Activated CD8-positive, alpha-beta memory T cell treated with anti-CD3 and anti-CD28 coated beads for 4 hours (primary cell): ENCODE measurements at places on chromosomes 6 and 20.

GRCh38 chr20:47757145-47758035 lies 27.9 kb downstream of the SULF2 start:
- DNase-seq, result no peak

DNA sequence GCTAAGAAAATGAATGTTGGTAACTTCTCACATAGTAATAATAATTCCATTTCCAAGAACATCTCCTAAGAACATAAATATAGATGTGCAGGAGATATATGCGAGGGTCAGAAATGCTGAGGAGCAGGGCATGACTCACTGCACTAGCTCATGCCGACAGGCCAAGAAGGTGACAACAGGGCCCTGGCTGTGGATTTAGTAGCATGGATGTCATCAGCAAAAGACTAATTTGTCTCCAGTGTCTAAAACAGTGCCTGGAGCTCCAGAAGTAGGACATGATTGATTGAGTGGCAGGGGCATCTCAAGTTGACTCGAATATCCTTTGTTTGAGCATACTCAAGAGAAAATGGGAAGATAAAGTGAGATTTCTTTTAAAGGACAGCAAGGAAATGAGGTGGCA lies 207.0 kb upstream of the FOXA2 start:
- DNase-seq, result no peak

GRCh38 chr6:56793938-56794337 lies 151.2 kb upstream of the DST start:
- DNase-seq, result no peak

DNA sequence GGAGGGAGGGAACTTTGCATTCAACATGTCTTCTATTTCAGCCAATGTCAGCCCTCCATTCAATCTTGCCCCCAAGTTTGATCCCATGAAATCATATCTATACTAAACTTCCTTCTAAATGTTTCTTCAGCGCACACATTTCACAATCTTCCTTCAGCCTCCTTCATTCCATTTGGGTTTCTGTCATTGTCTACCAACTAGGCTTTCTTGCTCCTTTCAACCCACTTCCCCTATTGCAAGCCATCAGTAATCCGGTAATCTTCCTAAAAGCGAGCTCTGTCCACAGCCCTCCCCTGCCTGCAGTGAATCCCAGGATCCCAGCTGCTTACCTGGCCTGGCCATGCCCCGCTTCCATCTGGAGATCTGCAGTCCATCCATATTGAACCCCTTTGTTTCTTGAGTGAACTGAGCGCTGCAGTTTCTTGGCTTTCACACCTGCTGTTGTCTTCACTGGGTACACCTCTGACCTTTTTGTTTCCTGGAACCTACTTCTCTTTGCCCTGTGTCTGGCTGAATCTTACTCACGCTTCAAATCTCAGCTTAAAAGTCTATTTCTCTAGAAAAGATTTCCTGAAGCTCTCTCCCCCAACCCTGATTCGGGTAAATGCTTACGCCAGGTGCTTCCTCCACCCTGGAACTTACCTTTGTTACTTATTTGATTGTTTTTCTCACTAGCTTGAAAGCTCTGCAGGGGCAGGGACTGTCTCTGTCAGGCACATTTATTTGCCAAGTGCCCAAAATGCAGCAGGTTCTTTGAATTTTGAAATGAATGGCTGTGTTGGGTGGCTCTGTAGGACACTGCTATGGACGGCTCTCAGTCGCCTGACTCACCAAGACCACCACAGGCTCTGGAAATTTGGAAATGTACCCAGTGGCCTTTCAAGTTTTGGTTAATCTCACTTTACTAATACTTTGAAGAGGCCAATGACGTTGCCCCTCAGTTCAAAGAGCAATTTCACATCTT lies 50.3 kb downstream of the ADTRP start:
- DNase-seq, result no peak

- DNase-seq, result no peak
Measured at GRCh38 chr6:15389765-15390723, 144.2 kb downstream of the JARID2 start.

DNA sequence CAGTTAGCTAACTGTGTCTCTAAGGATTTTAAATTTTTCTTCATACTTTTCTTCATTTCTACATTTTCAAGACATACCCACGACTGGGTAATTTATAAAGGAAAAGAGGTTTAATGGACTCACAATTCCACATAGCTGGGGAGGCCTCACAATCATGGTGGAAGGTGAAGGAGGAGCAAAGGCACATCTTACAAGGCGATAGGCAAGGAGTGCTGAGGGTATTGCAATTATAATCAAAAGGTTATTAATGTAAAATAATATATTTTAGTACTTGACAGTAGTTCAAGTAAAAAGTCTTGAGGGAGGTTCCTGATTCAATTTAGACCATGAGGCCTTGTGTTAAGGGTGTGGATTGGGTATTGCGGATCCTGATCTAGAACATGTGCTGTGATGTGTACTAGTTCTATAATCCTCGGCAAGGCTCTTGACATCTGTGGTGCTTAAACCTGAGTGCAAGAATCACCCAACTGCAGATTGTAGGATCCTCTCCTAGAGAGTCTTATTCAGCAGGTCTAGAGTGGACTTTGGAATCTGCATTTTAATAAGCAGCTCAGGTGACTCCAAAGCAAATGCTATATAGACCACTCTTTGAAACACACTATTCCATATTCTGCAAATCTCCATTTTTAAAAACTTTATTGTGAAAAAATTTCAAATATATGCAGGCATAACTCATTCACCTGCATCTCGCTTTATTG lies 7.2 kb upstream of the ABCC10 start:
- no peak for DNase-seq

DNA sequence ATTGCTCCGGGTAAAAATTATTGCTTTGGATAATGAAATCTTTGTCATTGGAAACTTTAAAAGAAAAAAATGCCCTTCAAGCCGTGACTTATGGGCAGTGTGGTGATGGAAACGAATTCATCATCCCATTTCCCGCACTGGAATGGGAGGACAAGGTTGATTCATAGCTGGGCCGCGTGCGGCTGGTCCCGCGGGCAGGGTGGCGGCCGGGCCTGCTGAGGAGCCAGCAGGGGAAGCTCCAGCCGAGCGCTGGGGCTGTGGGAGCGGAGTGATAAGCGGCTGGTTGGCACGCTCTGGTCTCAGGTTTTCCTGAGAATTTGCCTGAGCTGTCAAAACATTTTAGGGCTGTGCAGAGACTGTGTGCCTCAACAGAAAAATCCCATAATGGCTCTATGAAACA lies 351.7 kb downstream of the CDC5L start:
- DNase-seq, result no peak
